ENCODE measurements at places on chromosomes 3 and 15. TPM values are rescaled to one million over a fixed set of nuclear protein-coding genes. Genes with fewer than 3 reads are reported as not detected.

Gene MED12L
- total RNA-seq = 8.6 TPM

Gene PRR23A
- total RNA-seq = not detected

Gene FAM131A
- 41.1 TPM for total RNA-seq

Gene MESP2
- total RNA-seq = 0.64 TPM
